ENCODE measurements at places on chromosomes 16 and 17. TPM values are rescaled to one million over a fixed set of nuclear protein-coding genes. Genes with fewer than 3 reads are reported as not detected.
A peak's percentile ranks its signal among the peaks of the same experiment; 100 is the strongest.

DNA sequence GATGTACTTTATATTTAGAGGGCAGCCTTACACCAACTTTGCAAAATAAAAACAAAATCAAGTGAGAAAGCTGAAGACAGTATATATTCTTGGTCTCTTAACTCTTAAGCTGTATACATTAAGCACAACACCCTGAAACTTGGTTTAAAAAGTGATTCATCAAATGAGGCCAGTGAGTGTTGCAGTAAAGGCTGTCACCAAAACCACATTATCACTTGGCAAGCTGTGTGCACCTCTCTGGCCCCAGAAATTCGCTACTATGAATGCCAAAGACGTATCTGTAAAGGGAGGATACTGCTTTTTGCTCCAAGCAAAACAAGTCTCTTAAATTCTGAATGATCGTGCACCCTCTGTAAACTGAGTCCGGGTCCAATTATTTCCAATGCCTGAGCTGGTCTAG, 163.9 kb downstream of the ZFHX3 start:
- H3K36me3 ChIP-seq, result no peaks in the 10 kb centered on the region
- no peaks in the 10 kb centered on the region for H3K27me3 ChIP-seq
- peak; percentile 12 for DNase-seq
- H3K4me1 ChIP-seq, result no peaks in the 10 kb centered on the region
- no peak overlapping the region for H3K27ac ChIP-seq

GRCh38 chr17:38425744-38426143, 2.5 kb upstream of the ARHGAP23 start:
- no peaks in the 10 kb centered on the region for H3K27me3 ChIP-seq
- no peak for DNase-seq
- peaks cover 12% of the 10 kb centered on the region for H3K4me1 ChIP-seq
- no peaks in the 10 kb centered on the region for H3K36me3 ChIP-seq
- H3K4me3 ChIP-seq, result no peak overlapping the region

DNA sequence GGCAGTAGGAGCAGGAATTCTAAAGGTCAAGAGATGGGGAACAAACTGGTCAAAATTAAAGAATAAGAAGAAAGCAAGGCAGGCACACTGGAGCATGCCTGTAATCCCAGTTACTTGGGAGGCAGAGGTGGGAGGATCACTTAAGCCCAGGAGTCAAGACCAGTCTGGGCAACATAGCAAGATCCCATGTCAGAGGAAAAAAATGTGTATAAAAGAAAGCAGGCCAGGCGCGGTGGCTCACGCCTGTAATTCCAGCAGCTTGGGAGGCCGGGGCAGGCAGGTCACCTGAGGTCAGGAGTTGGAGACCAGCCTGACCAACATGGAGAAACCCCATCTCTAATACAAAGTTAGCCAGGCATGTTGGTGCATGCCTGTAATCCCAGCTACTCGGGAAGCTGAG, 43.9 kb downstream of the ZNF207 start:
- H3K4me3 ChIP-seq, result no peak overlapping the region
- H3K27me3 ChIP-seq, result no peaks in the 10 kb centered on the region
- H3K36me3 ChIP-seq, result no peaks in the 10 kb centered on the region
- no peaks in the 10 kb centered on the region for H3K4me1 ChIP-seq
- no peak for DNase-seq

DNA sequence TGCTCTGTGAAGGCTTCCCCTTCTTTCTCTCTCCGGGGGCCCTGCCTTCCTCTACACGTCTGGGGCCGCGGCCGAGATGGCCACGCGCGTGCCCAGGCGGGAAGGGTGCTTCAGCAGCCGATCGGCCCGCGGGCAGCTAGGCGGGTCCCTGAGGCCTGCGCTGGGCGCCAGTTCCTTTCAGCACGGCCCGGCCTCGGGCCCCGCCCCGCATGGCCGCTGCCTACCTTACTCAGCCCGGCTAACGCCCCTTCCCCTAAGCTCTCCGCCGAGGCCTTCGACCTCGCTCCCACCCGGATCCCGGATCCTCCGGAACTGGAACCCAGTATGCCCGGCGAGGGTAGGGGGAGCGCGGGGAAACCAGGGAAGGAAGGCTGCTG, 335 bp downstream of the TMEM11 start:
- H3K4me1 ChIP-seq, result peaks cover 46% of the 10 kb centered on the region
- peak overlapping the region; percentile 83 for H3K27ac ChIP-seq
- peak overlapping the region; percentile 98 for H3K4me3 ChIP-seq
- peaks cover 27% of the 10 kb centered on the region for H3K36me3 ChIP-seq
- H3K27me3 ChIP-seq, result no peaks in the 10 kb centered on the region

DNA sequence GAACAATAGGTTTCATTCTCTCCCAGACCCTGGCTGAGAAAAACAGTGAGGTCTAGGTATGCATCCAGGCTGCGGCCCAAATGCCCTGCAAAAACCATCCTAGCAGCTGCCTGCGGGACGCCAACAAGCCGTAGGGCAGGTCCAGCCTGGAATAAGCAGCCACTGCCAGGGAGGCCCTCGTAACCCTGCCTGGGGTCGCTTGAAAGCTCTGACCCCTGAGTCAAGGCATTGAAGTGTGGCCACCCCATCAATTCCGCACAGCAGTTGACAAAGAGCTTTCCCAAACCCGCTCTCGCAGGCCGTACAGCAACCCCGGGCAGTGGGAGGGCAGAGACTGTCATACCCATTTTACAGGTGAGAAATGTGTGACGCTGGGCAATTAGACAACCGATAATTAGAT, 11.1 kb downstream of the TRPV1 start:
- H3K36me3 ChIP-seq, result peaks cover 8% of the 10 kb centered on the region
- no peaks in the 10 kb centered on the region for H3K27me3 ChIP-seq
- H3K4me3 ChIP-seq, result no peak overlapping the region
- no peak for DNase-seq

GRCh38 chr17:77498091-77498741, 357.4 kb downstream of the SEC14L1 start:
- no peaks in the 10 kb centered on the region for H3K4me1 ChIP-seq
- no peak overlapping the region for H3K4me3 ChIP-seq
- no peak for DNase-seq
- H3K27me3 ChIP-seq, result no peaks in the 10 kb centered on the region
- H3K27ac ChIP-seq, result no peak overlapping the region
- H3K36me3 ChIP-seq, result peaks cover 51% of the 10 kb centered on the region

GRCh38 chr17:53186001-53186400, 636.7 kb upstream of the KIF2B start:
- no peak overlapping the region for H3K4me3 ChIP-seq
- H3K27ac ChIP-seq, result no peak overlapping the region
- no peaks in the 10 kb centered on the region for H3K4me1 ChIP-seq
- H3K36me3 ChIP-seq, result no peaks in the 10 kb centered on the region

- no peaks in the 10 kb centered on the region for H3K27me3 ChIP-seq
- no peaks in the 10 kb centered on the region for H3K36me3 ChIP-seq
- H3K27ac ChIP-seq, result no peak overlapping the region
- peaks cover 39% of the 10 kb centered on the region for H3K4me1 ChIP-seq
- DNase-seq, result no peak
- peak overlapping the region; percentile 79 for H3K4me3 ChIP-seq
These were observed 1.6 kb upstream of the KIAA0513 start for GRCh38 chr16:85025781-85026653.

- H3K27ac ChIP-seq, result no peak overlapping the region
- H3K4me1 ChIP-seq, result peaks cover 26% of the 10 kb centered on the region
- H3K36me3 ChIP-seq, result no peaks in the 10 kb centered on the region
- H3K27me3 ChIP-seq, result no peaks in the 10 kb centered on the region
- DNase-seq, result no peak
These were observed 3.3 kb downstream of the NXN start for GRCh38 chr17:976312-976711.

- peaks cover 41% of the 10 kb centered on the region for H3K4me1 ChIP-seq
- no peak for DNase-seq
- peak overlapping the region; percentile 96 for H3K27ac ChIP-seq
These were observed 11.5 kb downstream of the RMI2 start for GRCh38 chr16:11356573-11357331.

DNA sequence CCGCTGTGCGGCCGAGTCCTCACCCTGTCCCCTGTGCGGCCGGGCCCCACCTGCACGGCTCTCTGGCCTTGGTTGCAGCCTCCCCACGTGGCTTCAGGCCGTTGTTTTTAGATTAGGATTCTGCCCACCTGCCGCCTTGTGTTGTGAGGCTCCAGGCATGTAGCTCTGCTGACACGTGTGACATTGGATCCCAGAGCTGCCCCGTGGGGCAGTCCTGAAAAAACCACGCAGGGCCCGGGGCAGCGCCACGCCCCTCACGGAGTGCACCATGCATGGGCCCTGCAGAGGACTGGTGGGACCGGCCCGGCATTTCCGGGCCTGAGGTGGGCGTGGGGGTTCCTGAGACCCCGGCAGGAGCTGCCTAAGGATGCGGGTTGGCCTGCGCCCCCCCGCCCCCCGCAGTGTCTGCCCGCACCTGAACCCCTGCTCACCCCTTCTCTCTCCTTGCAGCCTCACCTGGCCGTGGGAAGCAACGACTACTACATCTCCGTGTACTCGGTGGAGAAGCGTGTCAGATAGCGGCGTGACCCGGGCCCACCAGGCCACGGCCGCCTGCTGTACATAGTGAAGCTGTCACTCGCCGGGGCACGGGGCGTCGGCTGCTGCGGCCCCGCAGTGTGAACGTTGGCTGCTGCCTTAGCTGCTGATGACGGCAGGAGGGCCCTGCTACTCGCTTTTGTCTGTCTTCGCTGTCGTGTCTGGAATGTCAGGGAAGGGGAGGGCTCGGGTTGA, 27.7 kb upstream of the CHMP6 start:
- no peaks in the 10 kb centered on the region for H3K27me3 ChIP-seq
- H3K4me1 ChIP-seq, result peaks cover 6% of the 10 kb centered on the region
- DNase-seq, result no peak
- H3K27ac ChIP-seq, result no peak overlapping the region
- no peak overlapping the region for H3K4me3 ChIP-seq
- no peaks in the 10 kb centered on the region for H3K36me3 ChIP-seq

GRCh38 chr17:79979221-79979741, 56.4 kb downstream of the TBC1D16 start:
- H3K4me3 ChIP-seq, result no peak overlapping the region
- H3K4me1 ChIP-seq, result no peaks in the 10 kb centered on the region
- no peaks in the 10 kb centered on the region for H3K27me3 ChIP-seq
- H3K27ac ChIP-seq, result no peak overlapping the region
- no peak for DNase-seq
- H3K36me3 ChIP-seq, result no peaks in the 10 kb centered on the region

DNA sequence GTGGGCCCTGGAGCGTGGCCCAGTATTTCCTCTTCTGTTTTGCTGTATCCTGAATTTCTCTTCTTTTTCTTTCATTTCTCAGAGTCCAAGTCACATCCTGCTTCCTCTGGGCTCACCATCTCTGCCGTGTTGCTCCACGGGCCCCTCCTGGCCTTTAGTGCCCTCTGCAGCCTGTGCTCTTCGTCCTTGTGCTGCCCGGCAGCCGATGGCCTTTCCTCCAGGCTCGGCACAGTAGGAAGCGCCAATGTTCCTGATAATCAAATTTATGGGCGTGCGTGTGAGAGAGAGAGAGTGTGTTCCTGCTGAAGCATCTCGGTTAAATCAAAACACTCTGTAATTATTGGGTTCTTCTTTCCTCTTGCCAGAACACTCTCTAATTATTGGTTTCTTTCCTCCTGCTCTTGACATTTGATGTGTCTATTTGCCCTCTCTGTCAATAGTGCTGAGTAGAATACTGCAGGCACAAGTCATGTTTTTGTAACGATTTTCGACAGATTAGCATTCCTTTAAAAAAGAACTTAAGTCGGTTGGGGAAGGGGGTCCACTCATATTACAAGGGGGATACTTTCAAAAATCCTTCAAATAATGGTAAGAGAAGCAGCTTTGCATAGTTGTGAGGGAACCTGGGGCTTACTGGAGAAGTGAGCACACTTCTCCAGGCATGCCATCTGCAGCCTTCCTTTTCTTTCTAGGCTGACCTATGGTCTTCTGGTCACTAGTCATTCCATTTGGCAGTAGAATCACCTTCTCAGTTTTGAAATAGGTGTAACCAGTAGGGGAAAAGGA, 126.6 kb downstream of the RPTOR start:
- H3K4me1 ChIP-seq, result no peaks in the 10 kb centered on the region
- no peaks in the 10 kb centered on the region for H3K27me3 ChIP-seq
- no peak overlapping the region for H3K4me3 ChIP-seq
- H3K36me3 ChIP-seq, result no peaks in the 10 kb centered on the region
- no peak overlapping the region for H3K27ac ChIP-seq

The IL34 gene
- not detected for total RNA-seq

The PRKCB gene
- not detected for total RNA-seq

The G6PC1 gene
- not detected for total RNA-seq

The ZNF205 gene
- total RNA-seq, result 27.0 TPM

The PROCA1 gene
- 2.6 TPM for total RNA-seq

The SPAG9 gene
- total RNA-seq, result 98.1 TPM

The NOXO1 gene
- 2.4 TPM for total RNA-seq

The ABCC3 gene
- total RNA-seq, result 50.2 TPM

The MMP2 gene
- total RNA-seq, result not detected
